Stimulated activated naive CD8-positive, alpha-beta T cell treated with anti-CD3 and anti-CD28 coated beads, Interleukin-15, amount 100 ng/mL, for 72 hours (primary cell): ENCODE measurements at places on chromosomes 13 and 19.

DNA sequence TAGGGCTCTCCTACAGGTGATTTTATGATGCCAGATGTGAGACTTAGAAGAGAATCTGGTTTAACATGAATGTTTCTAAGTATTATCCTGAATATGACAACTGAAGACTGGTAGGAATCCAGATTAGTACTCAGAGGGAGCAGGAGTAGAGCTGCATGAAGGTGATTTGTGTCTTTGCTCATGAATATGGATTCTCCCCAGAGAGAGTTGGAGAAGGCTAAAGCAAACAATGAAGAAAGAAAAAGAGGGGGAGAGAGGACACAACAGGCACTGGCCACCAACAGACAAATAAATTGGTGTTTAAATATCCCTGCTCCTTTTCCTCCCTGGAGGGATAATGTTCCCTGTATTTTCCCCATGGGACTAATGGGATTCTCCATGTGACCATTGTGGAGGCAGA lies 427.0 kb upstream of the KLF12 start:
- DNase-seq = no peak

GRCh38 chr13:78323848-78324247 lies 279.5 kb downstream of the POU4F1 start:
- DNase-seq = no peak

DNA sequence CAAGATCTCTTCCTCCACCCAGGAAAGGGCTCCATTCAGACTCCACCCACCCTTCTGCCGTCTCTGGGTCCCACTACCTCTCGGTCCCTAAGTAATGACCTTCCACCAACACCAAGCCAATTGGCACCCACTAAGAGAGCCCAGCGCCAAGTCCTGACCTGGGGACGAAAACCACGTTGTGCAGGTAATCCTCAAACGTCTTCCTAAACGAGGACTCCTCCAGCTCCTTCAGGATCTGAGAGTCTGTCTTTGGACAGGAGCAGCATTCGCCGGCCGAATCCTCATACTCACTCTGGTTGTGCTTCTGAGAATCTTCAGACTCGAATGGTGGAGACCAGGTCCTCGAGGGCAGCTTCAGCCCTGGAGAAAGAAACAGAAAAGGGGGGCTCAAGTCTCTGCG lies 83.1 kb downstream of the ZNF557 start:
- DNase-seq = no peak

- DNase-seq = no peak
Observed at GRCh38 chr19:3945838-3946237, 13.0 kb downstream of the NMRK2 start.

GRCh38 chr19:48804496-48804895 lies 6.3 kb downstream of the BCAT2 start:
- no peak for DNase-seq

- no peak for DNase-seq
Observed at GRCh38 chr19:46630586-46631205, 5.3 kb downstream of the GNG8 start.

DNA sequence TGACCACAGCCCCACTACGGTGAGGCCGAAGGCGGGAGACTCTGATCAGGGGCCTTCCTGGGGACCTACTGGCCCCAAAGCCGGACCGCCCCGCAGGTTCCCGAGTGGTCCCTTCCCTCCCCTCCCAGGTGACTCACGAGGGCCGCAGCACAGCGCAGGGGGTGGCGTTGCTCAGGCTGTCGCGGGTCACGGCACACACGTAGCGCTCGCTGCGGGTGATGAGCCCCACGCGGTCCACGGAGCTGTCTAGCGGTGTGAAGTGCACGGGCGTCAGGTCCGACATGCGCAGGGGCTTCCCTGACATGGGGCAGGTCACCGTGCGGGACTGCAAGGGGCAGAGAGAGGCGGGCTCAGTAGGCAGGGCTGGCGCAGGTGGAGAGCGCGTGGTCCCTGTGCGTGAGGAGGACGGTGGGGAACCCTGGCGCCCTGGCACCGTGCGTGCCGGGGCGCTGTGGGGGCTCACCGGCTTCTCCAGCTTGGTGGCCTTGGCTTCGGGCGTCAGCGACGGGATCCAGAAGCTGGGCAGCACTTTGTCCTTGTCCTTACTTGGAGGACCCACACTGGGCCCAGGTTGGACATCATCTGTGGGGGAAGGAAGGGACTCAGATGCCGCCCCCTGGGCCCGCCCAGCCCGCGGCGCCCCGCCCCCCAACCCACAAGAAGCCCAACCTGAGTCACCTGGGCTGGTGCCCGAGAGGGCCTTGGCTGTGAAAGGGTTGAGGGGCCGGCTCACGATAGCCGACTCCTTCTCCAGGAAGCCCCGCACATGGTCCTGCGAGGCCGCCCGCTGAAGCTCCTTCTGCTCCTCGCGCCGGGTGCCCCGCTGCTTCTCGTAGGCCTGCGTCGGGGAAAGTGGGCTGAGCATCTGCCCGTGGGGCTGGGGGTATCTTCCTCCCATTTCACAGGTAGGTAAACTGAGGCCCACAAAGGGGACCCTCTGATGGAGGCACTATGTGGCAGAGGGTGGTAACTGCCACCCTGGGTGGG lies 23.7 kb downstream of the NOSIP start:
- peak; percentile 53 for DNase-seq

- DNase-seq = no peak
Observed at GRCh38 chr19:13289295-13289694, 139.1 kb downstream of the IER2 start.

GRCh38 chr13:42420304-42420703 lies 148.4 kb downstream of the AKAP11 start:
- peak; percentile 28 for DNase-seq

DNA sequence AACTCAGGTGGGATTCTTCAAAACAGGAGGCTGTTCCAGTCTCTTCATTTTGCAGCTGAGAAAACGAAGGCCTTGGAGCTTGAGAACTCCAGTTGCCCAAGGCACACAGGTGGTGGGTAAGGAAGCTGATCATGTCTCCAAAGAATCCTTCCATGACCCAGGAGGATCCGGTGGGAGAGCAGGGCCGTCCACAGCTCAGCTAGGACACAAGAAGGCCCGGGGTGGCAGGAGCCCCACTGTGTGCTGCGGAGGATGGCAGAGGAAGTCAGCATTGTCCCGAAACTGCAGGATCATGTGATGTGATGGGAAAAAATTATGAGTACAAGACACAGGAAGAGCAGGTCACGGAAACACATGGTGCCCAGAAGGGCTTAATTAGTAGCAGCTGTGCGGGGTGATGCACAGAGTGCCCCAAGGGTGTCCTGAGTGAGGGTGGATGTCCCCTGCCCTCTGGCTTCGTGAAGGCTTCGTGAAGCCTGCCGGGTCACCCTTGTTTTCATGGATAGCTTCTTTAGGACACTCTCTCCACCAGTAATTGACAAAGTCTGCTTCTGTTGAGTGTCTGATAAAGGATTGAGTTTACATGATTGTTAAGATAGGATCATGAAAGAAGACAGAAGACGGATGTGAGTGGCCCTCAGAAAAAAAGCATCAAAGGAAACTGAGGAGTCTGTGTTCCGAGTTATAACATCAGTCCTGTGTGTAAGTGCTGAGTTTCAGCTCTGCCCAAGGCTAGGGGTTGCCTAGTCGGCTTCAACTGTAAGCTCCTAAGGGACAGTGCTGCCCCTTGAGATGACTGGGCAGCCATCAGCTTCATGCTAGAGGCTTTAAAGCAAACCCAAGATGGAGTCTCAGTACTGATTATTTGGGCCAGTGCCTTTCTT lies 33.8 kb upstream of the SACS start:
- no peak for DNase-seq

GRCh38 chr13:43377149-43377548 lies 353.8 kb downstream of the DNAJC15 start:
- DNase-seq = no peak

- no peak for DNase-seq
Observed at GRCh38 chr13:18993884-18994660, 187.6 kb downstream of the TUBA3C start.

- DNase-seq = no peak
Observed at GRCh38 chr19:33826521-33826920, 29.9 kb downstream of the KCTD15 start.

DNA sequence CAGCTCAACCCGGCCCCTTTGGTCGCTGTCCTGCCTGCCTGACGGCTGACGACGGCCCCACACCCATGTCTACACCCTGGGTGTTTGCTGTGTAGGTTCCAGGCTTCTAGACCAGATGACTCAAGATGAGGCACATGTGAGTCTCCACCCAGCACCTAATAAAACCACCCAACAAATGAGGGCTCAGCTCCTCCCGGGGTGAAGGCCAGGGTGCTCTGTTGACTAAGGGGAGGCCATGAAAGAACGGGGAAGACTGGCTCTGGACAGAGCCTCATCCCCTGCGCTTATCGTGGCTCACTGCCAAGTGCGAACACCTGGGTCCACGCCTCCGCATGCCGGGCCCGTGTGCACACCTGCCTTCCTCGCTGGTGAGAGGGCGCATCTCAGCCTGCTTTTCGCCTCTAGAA lies 39.6 kb downstream of the COL4A2 start:
- no peak for DNase-seq

DNA sequence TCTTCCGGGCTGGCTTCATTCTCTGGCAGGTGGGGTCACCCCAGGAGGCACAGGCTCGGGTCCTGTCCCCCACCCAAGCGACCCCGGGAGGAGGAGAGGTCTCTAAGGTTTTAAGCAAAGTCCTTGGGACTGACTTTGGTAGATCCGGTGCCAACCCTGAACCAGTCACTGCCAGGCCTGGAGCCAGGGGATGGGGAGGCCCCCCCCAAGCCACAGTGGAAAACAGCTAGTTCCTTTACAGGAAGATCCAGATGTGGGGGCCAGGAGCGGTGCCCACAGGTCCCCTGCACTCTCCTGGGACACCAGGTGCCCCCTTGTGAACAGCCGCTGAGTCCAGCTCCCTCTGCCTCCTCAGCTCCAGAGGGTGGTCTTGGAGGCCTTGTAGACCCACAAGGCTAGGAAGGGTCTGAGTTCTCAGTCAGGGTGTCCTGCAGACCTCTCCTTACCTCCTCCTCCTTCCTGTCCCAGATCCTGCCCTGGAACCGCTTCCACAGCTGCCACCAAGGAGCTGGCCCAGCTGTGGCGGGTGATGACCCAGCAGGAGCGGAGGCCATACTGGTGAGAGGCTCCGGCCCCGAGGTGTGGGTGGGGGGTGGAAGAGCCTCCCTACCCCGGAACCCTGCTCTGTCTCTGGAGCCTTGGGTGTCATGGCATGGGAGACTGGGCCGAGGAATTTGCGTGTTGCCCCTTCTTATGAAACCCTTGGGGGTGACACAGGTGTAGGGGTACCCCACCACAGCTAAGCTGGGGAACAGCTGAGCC lies 6.0 kb downstream of the SIX5 start:
- DNase-seq = no peak

- DNase-seq = no peak
Observed at GRCh38 chr13:111609631-111610030, 289.2 kb downstream of the TEX29 start.

DNA sequence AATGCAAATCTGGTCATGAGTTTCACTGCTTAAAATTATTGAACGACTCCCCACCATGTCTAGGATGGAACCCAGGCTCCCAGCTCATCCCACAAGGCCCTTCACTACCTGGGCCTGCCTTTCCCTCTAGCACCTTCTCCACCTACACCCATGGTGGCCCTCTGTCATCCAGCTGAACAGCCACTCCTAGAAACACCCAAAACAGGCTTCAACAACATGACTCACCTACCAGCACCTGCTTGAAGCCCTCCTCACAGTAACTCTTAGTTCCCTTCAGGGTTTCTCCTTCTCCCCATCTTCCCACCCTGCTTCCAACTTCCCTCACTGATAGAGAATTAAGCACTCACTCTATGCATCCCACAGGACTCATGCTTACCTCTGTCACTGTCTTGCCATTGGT lies 6.6 kb upstream of the IGFL2 start:
- DNase-seq = no peak

GRCh38 chr19:17840019-17840418 lies 7.8 kb downstream of the JAK3 start:
- no peak for DNase-seq

- no peak for DNase-seq
Observed at GRCh38 chr13:101875717-101876393, 423.4 kb downstream of the ITGBL1 start.
